AG09309 (cell line): ENCODE measurements at places on chromosomes 2 and 18.

- DNase-seq: peak; percentile 63
Measured at GRCh38 chr18:23377669-23378301, 75.3 kb upstream of the RIOK3 start.

- no peak for DNase-seq
Measured at GRCh38 chr2:229783108-229783721, 68.9 kb upstream of the DNER start.

DNA sequence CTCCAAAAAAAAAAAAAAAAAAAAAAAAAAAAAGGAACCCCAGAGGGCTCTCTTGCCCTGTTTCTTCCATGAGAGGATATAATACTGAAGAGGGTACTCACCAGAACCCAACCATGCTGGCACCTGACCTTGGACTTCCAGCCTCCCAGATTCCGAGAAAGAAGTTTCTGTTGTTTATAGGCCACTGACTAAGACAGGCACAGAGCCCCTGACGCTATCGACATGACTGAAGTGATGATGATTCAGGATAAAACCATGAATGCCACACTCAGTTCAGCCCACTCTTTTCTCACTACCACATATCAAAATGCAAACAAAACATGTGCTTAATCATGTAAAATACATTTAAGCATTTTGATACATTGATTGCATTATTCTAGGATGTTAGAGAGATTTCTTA is 66.1 kb upstream of the CDCA7 start:
- peak; percentile 31 for DNase-seq

- DNase-seq: no peak
Measured at GRCh38 chr2:9735335-9735734, 104.5 kb upstream of the YWHAQ start.

DNA sequence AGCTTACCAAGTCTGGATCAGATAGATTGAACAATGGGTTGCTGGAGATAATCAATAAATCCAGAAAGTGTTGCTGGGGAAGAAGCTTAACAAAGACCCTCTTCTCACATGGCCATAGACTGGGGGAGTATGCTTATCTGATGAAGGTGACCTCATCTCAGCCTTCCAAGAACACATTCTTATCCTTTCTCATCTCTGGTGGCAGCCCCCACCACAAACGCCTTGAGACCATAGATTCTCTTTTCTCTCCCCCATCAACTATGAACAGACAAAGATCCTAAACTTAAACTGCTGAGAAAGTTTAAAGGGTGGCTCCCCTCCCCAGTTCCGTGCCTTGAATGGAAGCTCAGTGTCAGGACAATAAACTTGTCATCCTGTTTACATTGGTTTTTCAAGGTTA is 428.7 kb upstream of the TRIB2 start:
- no peak for DNase-seq

- peak; percentile 79 for DNase-seq
Measured at GRCh38 chr2:9191041-9191481, 15.6 kb upstream of the ASAP2 start.

- no peak for DNase-seq
Measured at GRCh38 chr2:10980886-10981425, 69.2 kb downstream of the KCNF1 start.

GRCh38 chr2:19538411-19538963 is 180.1 kb upstream of the OSR1 start:
- peak; percentile 96 for DNase-seq

GRCh38 chr2:23092831-23093230 is 292.1 kb upstream of the KLHL29 start:
- DNase-seq: no peak

DNA sequence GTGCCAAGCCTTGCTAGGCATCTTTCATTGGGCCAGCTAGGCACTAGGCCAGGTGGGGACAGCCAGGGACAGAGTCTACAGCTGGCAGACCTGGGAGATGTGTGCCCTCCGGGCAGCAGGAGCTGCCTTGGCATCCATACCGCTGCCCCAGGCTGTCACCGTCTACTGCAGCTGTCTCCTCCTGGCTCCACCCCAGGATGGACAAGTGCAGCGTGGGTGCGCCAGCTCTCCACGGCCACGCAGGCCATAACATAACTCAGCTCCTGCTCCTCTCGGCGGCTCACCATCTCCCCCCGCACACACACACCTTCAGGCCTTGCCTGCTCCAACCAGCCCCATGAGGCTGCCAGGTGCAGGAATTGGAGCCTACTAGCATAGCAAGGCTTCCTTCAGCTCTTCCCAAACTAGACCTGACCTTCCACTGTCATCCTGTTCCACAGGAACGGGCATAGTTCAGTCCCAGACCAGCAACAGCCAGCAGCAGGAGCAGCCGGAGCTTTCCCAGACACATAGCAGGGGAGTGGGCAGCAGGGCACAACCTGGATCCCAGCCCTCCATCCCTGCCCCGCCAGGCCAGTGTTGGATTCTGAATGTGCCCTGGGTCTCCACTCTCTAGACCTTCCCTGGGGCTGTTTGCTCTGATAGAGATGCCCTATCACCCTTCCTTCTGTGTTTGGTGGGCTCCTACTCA is 2.5 kb upstream of the ADRA2B start:
- DNase-seq: no peak

GRCh38 chr2:240146627-240147278 is 6.3 kb upstream of the OTOS start:
- no peak for DNase-seq

DNA sequence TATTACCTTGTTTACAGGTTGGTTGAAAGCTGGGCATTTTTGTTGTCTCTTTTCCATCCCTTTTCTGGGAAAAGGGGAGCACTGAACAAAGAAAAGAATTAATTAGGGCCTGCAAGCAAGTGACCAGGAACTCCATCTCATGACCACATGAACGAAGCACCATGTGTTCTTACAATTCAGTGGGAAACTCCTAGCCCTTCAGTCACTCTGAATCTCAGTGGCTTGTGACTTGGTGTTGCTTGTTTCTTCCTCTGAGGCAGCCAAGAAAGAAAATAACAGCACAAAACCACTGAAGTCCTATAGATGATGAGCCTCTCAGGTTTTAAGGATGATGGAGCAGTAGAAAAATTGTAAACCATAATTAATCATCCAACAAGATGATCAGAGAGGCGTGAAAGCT is 129.1 kb upstream of the CAB39 start:
- DNase-seq: no peak

DNA sequence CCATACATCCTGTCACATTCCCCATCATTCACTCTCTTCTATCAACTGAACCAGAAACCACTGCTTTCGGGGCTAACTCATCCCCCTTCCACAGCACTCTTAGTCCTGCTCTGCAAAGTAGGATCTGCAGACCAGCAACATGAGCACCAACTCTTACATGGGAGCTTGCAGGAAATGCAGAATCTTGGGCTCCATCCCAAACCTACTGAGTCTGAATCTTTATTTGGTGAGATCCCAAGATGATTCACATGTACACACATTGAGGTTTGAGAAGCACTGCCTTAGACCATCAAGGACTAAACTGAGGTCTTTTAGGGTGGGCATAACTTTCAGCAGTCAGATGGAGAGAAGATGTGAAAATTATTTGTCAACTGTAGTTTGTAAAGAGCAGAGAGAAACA is 235.6 kb upstream of the EPHA4 start:
- no peak for DNase-seq

DNA sequence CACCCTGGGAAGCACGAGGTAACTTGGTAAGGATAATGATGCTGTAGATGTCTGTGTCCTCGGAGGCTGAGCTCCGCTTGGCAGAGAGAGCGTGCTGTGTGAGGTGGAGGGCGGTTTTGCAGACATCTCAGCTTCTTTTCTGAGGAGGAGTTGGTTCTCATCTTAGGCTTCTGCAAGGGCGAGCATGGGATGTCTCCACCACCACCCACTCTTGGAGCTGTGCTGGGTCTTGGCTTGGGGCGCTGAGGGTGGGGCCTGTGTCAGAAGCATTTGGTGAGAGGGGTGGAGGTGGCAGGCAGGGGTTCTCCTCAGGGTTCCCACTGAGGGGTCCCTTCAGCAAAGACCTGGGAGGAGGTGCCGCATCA is 9.2 kb downstream of the OXER1 start:
- DNase-seq: no peak

GRCh38 chr2:240645801-240646175 is 20.5 kb downstream of the GPR35 start:
- no peak for DNase-seq

DNA sequence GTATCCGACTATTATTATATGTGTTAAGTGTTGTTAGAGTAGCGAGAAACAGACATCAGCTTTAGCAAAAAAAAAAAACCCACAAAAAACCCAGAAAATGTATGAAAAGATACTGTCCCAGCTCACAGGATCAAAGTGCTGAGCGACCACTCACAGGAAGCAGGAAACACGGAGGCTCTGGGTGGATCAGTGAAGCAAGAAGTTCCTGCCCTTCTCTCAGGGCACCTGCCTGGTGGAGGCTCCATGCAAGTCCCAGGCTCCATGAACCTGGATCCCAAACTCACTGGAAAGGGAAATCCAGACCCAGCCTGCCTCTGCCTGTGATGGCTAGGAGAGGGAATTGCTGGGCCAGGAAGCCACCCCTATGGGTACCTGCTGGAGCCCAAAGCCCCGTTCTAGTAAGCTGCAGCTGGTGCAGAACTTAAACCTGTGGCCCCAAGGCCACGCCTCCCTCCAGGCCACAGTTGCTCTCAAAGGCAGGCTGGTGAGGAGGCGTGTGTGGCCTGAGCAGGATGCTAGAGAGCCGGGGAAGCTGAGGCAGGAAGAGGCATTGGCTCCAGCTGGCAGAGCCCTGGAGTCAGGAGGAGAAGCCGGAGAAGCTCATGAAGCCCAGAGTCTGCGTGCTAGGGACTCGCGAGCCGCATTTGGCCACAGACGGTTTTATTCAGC is 63.5 kb upstream of the TAF1B start:
- no peak for DNase-seq

DNA sequence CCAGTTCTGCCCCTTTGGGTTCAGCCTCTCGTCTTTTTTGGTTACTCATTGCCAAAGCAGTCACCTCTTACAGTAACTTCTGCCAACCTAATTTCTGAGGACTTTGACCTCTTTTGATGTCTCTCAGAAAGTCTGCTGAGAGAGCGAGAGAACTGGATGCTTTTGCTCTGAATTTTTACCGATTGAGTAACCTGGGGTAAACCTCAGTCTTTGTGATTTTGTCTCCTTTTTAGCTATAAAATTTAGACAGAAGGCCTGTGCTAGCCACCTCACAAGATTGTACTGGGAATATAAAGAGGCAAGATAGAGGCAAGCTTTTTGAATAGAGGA is 34.8 kb upstream of the IL1R1 start:
- DNase-seq: peak; percentile 72

- DNase-seq: no peak
Measured at GRCh38 chr2:84851876-84852275, 29.0 kb downstream of the TRABD2A start.

DNA sequence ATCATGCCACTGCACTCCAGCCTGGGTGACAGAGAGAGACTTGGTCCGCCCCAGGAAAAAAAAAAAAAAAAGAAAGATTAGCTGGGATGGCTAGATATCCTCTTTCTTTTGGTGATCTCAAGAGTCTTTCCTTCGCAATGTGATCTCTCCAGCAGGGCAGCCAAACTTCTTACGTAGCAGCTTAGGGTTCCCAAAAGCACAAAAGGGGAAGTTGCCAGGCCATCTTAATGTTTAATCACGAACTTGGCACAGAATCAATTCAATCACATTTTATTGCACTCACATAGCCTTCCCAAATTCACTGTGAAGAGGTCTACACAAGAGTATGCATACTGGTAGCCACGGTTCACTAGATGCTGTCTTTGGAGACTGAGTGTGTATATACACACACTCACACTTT is 53.1 kb downstream of the VIL1 start:
- no peak for DNase-seq

DNA sequence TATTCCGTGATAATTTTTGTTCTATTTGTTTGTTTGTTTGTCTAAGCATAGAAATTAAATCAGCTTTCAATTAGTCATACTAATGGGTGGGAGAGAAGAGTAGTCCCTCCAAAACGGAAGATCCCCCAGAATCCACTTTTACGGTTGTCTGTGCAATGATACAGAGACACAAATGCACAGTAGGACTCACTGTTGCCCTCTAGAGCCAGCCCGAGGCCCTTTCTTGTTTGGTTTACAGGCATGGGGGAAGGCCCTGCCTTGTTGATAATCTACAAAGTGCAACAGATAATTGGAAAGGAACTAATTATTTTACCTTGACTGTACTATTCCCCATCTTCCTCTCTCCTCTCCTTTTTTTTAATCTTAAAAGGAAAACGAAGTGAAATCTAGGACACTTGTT is 121.1 kb downstream of the ACOXL start:
- no peak for DNase-seq

DNA sequence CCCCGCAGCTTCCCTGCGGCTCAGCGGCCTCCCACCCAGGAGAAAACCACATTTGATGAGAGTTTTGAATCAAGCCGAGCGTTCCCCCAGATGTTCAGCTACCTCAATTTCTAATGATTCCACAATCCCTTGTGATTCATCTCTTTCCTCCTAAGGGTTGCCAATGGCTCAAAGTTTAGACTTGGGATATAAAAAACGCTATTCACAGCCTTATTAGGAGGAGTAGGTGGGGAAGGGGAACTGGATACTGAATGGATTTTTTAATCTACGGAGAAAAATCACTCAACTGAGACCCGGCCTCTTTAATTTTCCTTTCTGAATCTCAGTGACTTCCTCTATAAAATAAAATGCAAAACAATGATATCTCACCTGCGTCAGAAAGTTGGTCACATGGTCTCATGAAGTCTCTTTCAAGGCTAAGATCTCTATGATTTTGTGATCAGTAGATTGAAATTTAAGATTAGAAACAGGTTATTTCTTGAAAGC is 192.6 kb upstream of the TCF4 start:
- no peak for DNase-seq

- no peak for DNase-seq
Measured at GRCh38 chr2:235989591-235989990, 178.6 kb downstream of the GBX2 start.

- DNase-seq: no peak
Measured at GRCh38 chr2:134368009-134368817, 114.3 kb downstream of the MGAT5 start.

- DNase-seq: no peak
Measured at GRCh38 chr18:28113271-28114029, 63.5 kb downstream of the CDH2 start.

DNA sequence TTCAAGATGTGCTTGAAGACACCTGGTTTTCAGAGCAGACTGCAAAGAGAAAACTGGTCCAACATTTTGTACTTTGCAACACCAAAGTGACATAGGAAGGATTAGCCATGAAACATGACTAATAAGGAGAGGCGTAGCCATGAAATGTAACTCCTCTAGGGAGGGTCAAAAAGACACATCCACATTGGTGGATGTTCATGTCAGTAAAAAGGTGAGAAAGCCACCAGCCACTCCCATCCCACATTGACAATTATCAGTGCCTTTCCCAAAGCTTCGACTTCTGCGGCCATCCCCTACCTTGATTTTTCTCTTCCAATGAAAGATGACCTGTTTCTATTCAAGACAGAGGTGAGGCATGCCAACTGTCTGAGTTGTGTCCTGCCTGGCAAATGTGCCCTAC is 223.2 kb downstream of the ALK start:
- DNase-seq: no peak

DNA sequence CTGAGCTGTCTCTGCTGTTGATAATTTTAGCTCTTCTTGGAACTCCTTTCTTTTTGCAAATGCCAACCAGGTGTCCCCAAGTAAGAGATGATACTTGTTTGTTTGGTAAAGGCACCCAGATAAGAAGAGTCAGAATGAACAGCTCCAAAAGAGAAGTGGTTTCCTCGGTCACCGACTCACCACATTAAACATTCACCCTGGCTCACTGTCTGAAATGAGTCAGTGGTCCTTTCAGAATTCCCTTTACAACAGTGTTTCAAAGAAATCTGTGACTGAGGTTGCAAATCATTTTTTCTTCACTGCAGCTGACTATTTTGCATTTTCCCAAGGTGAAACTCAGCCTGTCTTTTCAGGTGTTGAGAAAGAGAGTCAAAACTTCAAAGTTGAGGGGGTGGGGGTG is 16.2 kb upstream of the CXCR4 start:
- DNase-seq: no peak

- DNase-seq: no peak
Measured at GRCh38 chr18:62963507-62963906, 248.2 kb downstream of the PHLPP1 start.
